ENCODE measurements at places on chromosomes 5 and 9. TPM values are rescaled to one million over a fixed set of nuclear protein-coding genes. Genes with fewer than 3 reads are reported as not detected.

ADAMTSL2 gene
- total RNA-seq = under 0.01 TPM

C9 gene
- total RNA-seq = not detected

C5orf52 gene
- not detected for total RNA-seq

DMRT1 gene
- not detected for total RNA-seq

PDE6A gene
- under 0.01 TPM for total RNA-seq

NRG2 gene
- total RNA-seq = 0.64 TPM

DCP2 gene
- 33.0 TPM for total RNA-seq

Data from tracheal epithelial cell (primary cell).